Right atrium auricular region (tissue), 2 donors: ENCODE measurements at places on chromosomes 3 and 15.
A peak's percentile ranks its signal among the peaks of the same experiment; 100 is the strongest.

- DNase-seq: no peak
Measured at GRCh38 chr15:37107071-37107743, 6.9 kb upstream of the MEIS2 start.

DNA sequence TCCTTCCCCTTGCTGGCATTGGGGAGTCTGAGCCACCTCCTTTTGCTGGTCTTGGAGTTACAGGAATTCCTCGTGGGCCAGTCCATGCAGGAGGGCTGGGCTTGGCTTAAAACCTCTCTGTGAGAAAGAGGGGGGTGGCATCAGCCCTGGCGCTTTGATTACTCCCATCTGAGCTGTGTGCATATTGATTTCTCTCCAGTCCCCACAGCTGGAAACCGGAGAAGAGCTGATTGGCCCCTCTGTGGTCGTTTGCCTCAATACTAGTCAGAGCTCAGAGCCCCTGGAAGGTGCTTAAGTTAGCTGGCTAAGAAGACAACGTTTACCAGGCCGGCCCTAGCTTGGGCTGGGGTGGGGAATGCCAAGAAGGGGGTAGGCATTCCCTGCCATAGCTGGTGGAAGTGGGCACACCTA, 4.0 kb upstream of the RASGRF1 start:
- DNase-seq: no peak

GRCh38 chr3:32109256-32109655, 2.8 kb downstream of the GPD1L start:
- DNase-seq: peak; percentile 86

DNA sequence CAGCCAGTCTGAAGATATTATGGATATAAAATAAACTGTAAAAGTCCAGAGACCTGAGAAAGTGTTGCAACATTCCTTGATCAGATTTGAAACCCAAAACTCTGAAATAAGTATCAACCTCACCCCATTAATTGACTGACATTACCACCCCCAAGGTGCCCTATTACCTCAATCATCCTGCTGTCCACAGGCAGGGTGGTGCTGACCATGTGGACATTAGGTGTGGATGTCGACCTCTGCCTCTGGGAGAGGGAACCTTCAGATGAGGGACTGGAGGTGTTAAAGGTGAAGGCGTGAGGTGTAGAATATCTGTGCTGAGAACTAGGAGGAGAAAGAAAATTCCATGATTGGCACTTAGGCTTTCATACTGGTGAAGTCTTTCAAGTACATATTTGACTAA, 47.1 kb downstream of the MKRN2 start:
- DNase-seq: no peak

DNA sequence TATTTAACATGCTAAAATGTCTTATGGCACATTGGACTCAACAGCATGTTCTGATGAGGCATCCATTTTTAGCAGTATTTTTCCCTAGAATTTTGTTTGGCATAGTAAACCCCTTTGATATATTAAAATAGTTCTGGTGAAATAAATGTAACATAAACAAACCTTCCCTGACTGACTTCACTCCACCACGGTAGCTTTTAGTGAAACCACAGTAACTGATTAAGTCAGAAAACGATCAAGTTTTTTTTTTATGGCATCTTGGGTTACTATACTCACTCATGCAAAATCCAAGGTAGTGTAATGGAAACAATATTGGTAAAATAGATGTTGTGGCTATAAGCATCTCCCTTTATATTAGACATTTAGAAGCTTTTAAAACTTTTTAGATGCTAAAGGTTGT, 2.8 kb downstream of the SERP1 start:
- no peak for DNase-seq

GRCh38 chr15:93920204-93920603, 311.2 kb upstream of the MCTP2 start:
- no peak for DNase-seq

DNA sequence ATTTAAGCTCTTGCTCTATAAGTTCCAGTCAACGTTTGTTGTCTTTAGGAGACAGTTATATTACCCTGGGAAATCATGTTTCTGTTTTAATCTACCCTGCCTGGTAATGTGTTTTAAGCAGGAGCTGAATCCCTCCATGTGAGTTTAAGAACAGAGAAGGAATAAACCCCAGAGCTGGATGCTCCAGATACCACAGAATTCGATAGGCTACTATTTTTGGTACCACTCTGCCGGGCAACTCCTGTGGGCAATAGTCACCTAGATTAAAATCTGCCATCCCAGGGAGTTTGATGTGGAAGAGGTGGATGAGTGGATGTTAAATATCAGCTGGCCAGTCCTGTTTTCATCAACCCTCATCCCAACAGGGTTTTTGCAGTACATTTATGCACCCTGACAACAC, 20.4 kb downstream of the NUDT16 start:
- no peak for DNase-seq

GRCh38 chr3:115831864-115832263, 208.6 kb downstream of the GAP43 start:
- DNase-seq: no peak

GRCh38 chr3:67598814-67599556, 55.4 kb downstream of the SUCLG2 start:
- DNase-seq: no peak

DNA sequence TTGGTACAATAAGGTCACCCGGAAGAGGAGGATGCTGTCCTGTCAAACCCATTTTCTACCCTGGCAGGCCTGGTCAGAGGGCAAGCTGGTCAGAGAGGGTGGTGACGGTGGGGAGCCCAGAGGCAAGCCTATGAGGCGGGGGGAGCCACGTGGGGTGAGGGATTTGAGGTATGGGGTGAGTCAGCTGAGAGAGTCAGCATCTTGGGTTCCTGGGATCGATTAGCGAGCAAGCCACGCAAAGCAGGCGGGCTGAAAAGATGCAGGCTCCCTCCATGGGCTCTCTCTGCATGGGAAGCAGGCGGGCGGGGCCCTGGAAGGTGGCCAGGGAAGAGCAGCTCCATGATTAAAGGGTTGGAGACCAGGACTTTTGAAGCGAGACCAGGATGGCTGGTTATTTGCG, 48.1 kb downstream of the MAGEF1 start:
- no peak for DNase-seq

GRCh38 chr3:166223120-166223519, 385.9 kb upstream of the BCHE start:
- DNase-seq: no peak

DNA sequence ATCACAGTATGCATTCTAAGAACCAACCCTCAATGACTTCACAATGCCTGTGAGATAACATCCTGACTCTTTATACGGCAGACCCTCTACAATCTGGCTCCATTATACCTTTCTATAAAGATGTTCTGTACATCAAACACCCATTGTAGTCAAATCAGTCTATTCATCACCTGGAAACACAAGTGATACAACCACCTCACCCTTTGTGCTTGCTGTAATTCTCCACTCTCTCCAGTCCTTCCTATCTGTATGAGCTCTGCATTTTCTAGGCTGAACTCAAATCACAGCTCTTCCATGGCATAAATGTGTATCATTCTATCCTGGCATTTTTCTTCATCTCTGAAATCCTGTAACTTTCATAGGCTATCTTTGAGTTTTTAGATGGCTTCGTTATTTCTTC, 539.4 kb downstream of the GRM7 start:
- no peak for DNase-seq

- no peak for DNase-seq
Measured at GRCh38 chr15:55281517-55282228, 7.9 kb downstream of the RAB27A start.

DNA sequence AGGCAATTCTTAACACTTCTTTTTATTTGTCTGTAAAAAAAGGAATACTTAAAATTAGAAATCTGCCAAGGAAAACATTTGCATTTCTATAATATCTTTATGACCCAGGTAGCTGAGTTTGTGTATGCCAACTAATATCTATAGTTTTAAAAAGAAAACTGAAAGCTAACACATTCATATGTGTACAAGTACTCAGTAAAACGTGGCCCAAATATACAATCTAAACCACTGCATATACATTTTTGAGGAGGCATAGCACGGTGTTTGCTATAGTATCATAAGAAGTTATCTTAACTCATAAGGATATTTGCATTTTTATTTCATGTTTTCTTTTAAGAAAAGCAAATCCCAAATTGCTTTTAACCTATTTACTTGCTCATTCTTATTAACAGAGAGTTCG, 172.7 kb downstream of the ZBTB20 start:
- no peak for DNase-seq

GRCh38 chr15:86942285-86942684, 862.6 kb downstream of the AGBL1 start:
- DNase-seq: no peak

GRCh38 chr3:9302425-9303181, 53.2 kb upstream of the SRGAP3 start:
- peak; percentile 73 for DNase-seq

DNA sequence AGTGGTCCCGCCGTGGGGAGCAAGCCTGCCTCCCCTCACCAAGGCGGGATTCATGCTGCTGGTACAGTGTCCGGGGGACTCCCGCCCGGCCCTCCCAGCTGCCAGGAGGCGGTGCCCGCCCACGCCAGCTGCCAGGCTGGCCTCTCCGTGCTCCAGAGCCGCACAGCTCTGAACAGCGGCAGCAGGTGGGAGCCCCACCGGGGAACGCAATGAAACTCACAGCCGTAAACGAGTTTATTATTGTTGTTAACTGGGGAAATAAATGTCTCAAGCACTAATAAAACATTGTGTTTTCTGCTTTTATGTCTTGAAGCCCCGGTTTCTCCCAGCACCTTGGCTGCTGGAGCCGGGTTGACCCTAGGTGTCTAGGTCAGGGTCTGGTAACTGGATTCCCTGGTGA, 317.7 kb upstream of the TLE3 start:
- no peak for DNase-seq

DNA sequence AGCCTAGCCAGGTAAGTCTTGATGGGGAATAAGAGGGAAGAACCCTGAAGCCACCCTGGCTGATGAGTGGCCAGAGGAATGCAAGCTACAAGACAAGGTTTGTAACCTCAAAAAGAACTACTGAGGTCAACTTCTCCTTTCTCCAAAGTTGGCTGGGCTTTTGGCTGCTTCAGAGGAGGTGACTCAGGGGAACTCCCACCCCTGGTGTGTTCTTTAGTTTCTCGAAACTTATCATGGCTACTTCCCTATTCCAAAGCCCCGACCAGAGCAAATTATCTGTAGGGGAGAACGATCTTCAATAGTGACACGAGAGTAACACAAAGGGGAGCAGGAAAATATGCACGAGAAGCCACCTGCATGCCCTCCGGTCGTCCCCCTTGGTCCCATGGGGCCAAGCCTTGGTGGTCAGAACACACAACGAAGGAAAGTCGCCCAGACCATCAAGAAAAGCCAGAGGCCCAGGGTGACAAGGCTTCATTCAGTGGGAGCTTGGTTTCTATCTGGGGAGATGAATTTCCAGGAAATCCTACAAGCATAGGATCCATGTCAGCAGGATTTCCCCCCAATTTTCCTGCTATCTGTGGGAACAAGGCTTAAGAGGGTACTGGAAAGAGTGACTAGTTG, 6.5 kb upstream of the BCL2A1 start:
- peak; percentile 57 for DNase-seq

GRCh38 chr15:100192097-100193080, 149.4 kb downstream of the ADAMTS17 start:
- no peak for DNase-seq

DNA sequence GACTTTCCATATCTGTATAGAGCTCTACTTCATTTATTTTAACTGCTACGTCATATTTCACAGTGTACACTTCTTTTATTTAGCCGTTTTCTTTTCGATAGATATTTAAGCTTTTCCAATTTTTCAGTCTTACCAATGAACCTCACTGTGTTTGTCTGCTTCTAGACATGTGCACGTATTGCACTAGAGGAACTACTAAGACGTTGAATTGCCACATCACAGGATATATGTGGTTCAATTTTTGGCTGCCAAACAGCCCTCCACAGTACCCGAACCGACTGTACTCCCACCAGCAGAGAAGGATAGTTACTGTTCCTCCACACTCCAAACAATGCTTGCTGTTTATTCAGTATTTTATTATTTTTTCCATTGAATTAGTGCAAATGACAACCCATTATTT, 2.0 kb downstream of the NR1I2 start:
- no peak for DNase-seq

DNA sequence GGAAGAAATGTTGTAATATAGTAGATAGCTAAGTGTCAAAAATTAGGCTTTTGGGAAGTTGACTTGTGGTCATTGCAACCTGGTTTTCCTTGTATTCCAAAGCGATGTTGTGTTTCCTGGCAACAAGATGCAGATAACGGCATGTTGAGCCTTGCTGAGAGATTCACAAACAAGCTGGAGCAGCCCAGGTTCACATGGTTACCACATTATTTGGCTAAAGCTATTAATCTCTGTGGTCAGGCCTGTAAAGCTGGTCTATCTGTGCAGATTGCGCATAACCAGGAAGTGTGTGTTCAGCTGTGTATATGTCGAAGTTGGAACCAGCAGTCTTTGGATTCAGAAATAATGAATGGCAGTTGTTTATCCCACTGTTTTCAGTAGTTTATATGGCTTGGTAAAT, 6.6 kb downstream of the TIPARP start:
- DNase-seq: peak; percentile 68

- no peak for DNase-seq
Measured at GRCh38 chr15:86863226-86863915, 783.7 kb downstream of the AGBL1 start.

- DNase-seq: no peak
Measured at GRCh38 chr15:43749690-43750345, 3.6 kb downstream of the PDIA3 start.
